ENCODE measurements at places on chromosomes 3 and 15.

DNA sequence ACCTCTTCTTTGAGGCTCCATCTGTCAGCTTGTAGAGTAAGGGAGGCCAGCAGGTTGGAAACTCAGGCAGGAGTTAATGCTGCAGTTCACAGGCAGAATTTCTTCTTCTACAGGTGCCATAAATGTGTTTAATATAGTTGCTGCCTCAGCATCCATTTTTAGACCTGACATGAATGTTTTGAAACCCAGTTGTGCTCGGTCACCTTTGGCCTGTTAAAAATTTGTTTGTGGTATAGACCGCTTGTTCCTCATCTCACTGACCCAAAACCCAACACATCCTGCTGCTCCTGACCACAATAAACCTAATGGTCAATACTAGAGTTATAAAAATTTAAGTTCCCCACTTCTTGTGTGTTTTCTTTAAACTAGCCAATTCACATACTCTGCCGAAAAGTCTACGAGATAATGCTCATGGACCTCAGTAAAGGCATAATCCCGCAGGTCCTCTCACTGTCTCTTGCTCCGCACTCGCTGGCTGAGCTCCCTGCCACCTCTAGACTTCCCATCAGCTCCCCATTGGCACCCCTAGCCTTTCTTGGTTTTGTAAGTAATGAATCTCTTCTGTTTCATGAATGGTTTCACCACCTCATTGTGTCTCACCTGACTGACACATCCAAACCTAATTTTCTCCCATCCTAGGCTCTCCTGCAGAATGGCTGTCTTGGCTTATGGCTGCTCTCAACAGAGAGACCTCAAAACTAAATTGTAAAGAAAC is 138.5 kb upstream of the STRIT1 start:
- DNase-seq = no peak

DNA sequence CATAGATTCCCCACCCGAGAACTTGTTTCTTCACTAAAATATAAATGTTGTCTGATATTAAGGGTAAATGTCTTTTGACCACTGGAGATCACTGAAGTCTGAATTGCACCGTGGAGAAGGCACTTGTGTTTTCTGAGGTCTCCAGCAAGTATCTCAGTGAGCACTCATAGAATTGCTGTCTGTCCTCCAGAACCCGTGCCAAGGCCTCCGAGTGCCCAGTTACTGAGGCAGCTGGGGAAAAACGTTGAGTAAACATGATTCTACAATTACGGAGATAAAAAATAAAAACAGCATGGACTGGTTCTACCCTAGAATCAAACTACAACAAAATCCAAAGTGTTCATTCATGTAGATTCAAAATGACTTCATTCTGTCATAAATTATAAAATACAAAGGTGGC is 60.0 kb downstream of the MLH1 start:
- DNase-seq = no peak

DNA sequence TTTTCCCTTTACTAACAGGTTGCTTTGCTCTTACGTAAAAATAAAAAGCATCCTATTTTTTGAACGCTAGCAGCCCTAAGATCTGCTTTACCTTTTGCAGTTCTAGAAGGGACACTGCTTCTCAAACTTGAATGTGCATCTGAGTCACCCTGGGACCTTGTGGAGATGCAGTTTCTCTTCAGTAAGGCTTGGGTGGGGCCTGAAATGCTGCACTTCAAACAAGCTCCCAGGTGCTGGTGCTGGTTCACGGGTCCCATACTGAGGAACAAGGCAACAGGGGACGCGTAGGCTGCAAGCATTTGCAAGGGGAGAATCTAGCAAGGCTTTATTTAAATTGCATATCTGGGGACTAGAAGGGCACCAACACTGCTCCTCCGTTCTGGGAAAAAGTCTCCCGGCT is 30.0 kb downstream of the MB21D2 start:
- peak; percentile 58 for DNase-seq

- no peak for DNase-seq
These were observed 134.2 kb upstream of the IGF1R start for GRCh38 chr15:98514034-98514622.

- DNase-seq = no peak
These were observed 18.3 kb upstream of the MYH15 start for GRCh38 chr3:108528459-108529252.

DNA sequence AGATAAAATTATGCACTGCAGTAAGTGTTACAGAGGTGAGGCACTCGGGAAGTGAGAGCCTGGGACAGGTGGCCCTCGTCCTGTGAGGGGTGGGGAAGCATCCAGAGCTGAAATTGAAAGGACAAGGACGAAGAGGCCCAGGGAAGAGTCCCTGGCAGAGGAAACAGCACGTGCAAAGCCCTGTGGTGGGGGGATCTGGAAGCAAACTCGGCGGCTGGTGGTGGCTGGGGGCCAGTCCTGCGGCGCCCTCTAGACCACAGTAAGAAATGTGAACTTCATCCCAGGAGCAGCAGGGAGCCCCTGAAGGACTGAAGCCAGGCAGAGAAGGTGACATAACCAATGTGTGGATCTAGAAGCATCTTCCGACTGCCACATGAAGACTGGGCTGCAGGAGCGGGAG is 42.8 kb downstream of the GRIP2 start:
- no peak for DNase-seq

DNA sequence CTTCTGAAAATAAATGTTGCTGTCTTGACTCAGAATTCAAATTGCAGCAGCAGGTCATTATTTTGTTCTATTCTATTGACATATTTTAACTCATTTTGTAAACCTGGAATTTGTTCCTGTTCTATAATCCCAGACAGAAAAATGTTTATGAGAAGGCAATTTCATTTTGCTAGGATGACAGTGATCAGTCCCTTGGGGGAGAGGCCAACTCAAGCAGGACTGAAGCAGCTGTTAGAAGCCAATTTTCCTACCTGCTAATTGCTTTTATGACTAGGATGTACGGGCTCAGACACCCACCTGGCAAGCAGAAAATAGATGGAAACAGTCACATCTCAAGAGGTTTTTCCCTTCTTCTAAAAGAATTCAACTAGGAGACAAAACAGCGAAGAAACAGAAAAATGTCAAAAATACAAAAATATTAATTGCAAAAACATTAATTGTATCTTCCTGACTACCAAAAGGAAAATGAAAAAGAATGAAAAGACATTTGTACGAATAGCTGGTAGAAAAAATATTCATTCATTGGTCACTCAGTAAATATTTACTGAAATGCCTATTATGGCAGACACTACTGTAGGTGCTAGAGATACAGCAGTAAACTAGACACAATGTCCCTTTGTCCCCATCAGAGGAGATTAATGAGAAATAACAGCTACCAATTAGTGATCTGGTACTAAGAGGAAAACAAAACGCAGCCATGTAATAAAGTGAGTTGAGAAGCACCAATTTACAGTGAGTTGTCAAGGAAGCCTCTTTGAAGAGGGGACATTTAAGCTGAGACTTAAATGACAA is 73.5 kb downstream of the PEAK1 start:
- no peak for DNase-seq

DNA sequence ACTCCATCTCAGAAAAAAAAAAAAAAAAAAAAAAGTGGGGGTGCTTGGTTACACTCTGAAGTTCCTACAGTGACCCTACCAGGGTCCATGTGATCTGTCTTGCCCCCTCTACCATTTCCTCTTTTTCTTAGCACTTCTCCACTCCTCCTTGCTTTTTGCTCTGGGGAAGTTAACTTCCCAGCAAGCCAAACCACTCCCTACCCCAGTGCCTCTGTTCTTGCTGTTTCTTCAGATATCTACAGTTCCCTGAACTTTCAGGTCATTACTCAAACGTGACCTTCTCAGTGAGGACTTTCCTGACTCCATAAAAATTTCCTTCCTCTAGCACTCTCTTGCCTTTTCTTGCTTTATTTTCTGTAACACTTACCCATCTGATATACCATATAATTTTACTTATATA is 61.1 kb upstream of the GCNT3 start:
- DNase-seq = no peak

GRCh38 chr15:58517252-58517681 is 85.5 kb downstream of the LIPC start:
- DNase-seq = peak; percentile 5

DNA sequence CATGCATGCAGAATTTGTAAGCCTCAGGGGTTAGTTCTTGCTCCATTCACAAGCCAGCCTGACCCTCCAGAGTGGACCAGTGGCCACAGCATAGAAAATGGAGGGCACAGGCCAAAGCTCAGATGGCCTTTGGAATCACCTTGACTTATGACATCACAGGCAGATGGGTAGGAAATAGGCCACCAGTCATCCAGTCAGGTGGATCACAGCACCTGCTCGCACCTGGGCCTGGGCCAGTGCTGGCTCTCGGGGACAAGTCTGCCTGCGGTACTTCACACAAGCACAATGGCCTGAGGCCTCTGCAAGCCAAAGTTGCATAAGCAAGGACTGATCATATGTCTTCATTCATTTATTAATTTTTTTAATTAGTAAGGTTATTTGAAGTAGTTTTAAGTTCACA is 39.3 kb downstream of the PPCDC start:
- no peak for DNase-seq

DNA sequence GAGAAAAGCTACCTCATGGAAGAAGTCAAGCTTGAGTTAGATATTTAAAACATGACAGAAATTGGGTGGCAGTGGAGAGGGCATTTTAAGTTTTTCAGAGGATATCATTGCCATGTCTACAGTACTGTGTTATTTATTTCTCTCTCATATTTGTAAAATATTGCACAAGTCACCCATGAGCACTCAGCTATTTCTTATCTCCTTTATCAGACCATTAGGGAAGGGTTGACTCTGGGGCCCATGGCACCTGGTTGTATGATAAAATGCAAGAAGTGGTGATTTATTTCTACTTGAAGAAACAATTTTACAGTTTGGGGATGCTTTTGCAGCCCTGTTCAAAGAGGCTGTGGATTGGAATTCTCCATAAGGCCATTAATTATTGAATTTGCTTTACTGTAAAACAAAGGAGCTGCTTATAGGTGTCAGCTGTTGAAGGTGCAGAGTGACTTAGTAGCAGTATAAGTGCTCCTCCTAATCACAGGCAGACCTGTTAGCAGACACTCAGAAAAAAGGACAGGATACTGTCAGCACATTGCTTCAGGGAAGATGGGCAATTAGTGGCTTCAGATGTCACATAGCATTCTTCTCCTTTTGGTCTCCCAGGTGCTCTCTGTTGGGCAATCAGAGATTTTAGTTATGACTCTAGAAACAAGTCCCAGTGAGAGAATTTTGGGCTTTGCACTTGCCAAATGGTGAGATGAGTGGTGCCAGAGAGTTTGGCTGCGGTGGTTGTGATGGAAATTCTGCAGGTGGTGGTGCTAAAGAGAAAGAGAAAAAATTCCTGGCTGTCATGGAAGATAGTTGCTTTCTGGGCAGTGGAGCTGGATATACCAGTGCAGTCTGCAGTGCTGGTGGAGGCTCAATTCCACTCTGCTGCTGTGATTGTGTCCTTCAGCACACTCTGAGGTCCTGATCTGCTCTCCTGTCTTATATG is 129.7 kb upstream of the ROPN1 start:
- no peak for DNase-seq

DNA sequence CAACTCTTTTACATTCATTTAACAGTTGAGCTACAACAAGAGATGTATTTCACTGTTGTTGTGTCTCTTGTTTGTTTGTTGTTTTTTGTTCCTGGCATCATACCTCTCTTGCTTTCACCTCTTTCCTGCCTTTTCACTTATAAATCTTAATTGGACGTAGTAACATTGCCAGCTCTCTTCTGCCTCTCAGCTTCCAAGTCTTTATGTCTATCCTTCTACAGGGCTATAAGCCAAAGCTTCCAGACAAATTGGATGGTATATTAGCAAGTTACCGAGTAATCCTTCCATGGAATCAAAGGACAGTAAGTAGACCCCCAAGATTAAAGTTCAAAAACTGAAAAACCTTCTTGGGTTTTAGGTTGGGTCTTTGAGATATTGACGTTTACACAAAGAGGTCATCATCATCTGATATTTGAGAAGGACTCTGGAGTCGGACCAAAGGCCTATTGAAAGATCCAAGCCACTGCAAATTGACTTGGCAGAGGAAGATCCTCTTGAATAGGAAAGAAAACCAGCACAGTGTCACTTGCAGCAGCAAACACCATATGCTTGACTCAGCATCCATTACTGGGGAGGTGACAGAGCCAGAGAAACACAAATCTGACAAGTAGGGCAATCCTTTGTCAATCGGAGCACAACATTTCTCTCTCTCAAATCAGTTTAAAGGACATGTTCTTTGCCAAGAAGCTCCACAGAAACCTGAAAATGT is 648.5 kb upstream of the NR2F2 start:
- no peak for DNase-seq

- DNase-seq = no peak
These were observed 16.7 kb downstream of the MIX23 start for GRCh38 chr3:122366379-122366749.

GRCh38 chr3:100209948-100210771 is 50.6 kb upstream of the TBC1D23 start:
- DNase-seq = peak; percentile 42

- DNase-seq = no peak
These were observed 23.3 kb upstream of the ARIH1 start for GRCh38 chr15:72450805-72451204.

DNA sequence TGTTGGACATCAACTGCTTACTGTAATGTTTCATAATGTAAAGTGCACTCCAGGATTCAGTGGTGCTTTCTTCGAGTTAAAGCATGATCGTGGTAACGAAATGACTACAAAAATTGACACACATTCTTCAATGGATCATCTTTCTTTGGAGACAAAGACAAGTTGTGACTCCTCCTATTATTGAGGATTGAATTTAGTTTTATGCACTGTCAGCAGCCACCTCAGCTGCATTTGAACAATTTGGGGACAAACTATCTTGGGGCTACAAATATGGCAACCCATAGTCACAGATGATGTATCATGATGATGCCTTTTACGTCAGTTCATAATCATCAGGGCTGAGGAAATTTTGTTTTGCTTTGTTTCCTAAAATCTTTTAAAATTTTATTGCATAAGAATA is 140.2 kb upstream of the ICE2 start:
- no peak for DNase-seq

DNA sequence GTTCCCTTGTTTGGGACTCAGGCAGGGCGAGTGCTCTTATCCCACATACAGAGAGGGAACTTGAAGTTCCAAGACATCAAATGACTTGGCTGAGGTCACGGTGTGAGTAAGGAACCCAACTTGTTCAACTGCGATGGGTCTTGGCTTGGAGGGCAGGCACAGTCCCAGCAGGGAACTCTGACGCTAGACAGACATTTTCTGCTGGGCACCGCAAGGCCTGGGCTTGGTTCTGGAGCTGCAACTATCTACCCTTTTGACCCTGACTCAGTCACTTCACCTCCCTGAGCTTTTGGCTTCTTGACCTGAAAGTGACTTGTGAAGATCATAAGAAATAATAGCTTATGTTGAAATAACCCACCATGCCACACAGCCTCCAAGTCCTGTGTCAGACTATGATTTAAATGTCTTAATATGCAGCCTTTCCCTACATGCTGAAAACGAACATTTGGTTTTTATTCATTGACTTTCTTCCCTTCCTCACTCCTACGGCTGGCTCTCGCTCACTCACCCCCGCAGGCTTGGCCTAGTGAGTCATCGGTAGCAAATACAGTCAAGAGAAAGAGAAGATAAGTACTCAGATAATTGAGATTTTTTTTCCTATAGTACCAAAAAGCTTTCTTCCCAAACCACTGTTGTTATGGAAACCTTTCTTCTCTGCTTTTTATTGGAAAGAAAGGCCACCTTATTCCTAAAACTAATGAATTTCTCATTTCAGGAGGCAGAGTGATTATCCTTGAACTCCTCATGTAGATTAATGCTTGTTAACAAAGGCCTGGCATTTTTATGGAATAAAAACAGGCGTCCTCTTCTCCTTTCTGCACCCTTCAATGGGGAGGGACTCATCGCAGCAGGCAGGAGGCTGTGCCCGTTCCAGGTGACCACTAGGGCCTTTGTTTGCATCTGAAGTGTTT is 178.4 kb downstream of the ATP10A start:
- DNase-seq = no peak

All from activated CD4-positive, alpha-beta T cell treated with anti-CD3 and anti-CD28 coated beads, Interleukin-2, amount 50 U/mL, for 16 hours (primary cell).